ENCODE measurements at places on chromosomes 7 and 10.

DNA sequence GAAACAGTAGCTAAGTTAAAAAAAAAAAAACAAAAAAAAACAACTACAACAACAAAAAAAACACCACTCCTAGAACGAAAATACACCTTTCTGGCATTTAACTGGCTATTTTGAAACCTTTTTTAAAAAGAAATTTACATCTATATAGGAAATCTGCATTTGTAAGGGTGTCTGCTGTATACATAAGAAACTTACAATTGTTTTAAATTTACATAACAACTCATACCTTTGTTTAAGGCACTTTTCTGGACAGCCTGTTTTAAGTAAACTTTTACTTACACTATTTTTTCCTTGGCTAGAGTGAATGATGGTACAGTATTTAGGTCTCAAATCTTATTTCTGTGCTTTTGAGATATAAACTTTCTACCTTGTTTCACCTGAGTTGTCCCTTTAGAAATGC lies 34.0 kb upstream of the PAPSS2 start:
- no peak for DNase-seq

GRCh38 chr10:37854626-37855025 lies 2.8 kb downstream of the ZNF248 start:
- no peak for DNase-seq

GRCh38 chr7:103710247-103710646 lies 264.2 kb upstream of the SLC26A5 start:
- no peak for DNase-seq

GRCh38 chr7:151509670-151510333 lies 9.9 kb downstream of the RHEB start:
- no peak for DNase-seq
